ENCODE measurements at places on chromosomes 4 and X.

GRCh38 chr4:159015841-159016240, 87.0 kb upstream of the RAPGEF2 start:
- DNase-seq = no peak

DNA sequence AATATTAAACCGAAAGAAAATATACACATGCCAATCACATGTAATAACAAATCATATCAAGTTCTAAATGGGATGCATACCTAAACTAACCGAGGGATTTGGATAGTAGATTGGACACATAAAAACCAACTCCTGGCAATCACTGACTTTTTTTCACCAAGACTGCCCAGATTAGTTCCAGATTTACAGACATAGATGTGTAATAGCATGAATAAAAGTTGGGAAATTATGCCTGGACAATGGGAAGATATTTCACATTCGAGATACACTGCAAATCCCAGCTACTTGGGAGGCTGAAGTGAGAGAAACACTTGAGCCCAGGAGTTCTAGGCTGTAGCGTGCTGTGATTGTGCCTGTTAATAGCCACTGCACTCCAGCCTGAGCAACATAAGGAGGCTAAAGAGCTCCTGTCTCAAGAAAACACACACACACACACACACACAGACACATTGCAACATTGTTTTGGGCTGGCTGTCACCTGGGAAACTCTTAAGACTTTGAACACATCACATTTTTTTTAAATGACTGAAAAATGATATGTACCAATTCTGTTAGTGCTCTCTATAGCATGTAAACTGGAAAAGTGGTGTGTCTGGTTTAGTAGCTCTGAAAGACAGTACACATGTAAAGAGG, 5.7 kb downstream of the RAB40A start:
- no peak for DNase-seq

GRCh38 chr4:153724606-153725005, 35.2 kb downstream of the RNF175 start:
- no peak for DNase-seq

GRCh38 chr4:101355246-101355645, 7.9 kb upstream of the PPP3CA start:
- DNase-seq = no peak

GRCh38 chr4:150828159-150828558, 186.9 kb downstream of the LRBA start:
- peak; percentile 8 for DNase-seq

GRCh38 chrX:84170931-84171330, 17.1 kb downstream of the RPS6KA6 start:
- no peak for DNase-seq

DNA sequence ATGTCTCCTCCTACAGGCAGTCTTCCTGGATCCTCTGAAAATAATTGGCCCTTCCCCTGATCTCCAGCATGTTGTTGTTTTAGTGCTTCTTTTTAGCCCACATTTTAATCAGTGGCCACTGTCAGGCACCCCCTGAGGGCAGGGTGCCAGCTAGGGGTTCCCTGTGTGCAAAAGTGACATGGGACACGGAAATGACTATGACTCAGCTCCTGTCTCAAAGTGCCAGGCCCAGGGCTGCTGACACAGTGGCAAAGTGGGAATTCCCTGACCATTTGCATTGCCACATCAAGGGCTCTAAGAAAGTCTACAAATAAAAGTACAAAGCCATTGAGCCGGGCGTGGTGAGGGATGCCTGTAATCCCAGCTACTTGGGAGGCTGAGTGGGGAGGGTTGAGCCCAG, 24.8 kb downstream of the HMX1 start:
- no peak for DNase-seq

GRCh38 chr4:4392501-4393183, 5.7 kb downstream of the NSG1 start:
- no peak for DNase-seq

GRCh38 chrX:6465756-6466155, 69.2 kb downstream of the VCX3A start:
- no peak for DNase-seq

GRCh38 chr4:78313754-78314120, 237.8 kb upstream of the ANXA3 start:
- no peak for DNase-seq

GRCh38 chrX:107716118-107716684, 59.4 kb downstream of the TSC22D3 start:
- DNase-seq = peak; percentile 3

DNA sequence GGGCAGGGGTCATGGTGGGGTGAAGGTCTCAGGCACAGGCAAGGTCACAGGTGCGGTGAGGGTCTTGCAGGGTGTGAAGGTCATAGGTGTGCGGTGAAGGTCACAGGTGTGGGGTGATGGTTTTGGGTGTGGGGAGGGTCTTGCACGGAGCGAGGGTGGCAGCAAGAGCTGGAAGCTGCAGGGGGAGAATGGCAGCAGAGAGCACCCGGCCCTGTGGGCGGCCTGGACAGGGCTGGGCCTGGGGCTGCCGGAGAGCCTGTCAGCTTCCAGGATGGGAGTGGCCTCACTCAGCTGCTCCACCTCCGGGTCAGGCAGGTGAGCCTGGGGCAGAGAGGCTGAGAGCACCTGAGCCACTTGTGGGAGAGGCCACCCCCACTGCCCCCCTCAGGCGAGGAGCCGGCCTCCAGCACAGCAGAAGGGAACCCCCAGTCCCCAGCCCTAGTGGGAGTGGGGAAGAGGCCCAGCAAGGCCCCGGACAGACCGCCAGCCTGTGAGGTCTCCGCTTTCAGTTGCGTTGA, 1.5 kb downstream of the MSANTD1 start:
- no peak for DNase-seq

DNA sequence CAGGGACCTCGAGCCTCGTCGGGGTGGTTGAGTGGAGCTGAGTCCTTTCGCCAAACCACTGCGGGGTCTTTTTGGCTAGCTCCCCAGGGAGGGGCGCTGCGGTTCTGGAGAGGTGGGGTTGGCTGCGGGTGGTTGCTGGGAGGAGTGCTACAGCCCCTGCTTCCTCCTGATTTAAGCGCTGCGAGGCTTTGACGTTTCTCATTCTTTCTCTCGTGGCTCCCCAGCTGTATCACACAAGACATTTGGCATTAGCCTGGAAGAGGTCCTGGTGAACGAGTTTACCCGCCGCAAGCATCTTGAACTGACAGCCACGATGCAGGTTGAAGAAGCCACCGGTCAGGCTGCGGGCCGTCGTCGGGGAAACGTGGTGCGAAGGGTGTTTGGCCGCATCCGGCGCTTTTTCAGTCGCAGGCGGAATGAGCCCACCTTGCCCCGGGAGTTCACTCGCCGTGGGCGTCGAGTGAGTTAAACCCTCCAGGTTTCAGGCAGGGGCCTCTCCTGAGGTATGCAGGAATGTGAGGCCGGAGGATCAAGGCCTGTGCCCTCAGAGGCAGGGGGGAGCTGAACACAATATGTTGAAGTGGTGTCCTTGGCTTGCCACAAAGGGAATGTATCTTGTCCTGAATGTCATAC, 25.5 kb downstream of the ARHGAP36 start:
- DNase-seq = no peak
